Right ventricle myocardium inferior (tissue), 1 donor: ENCODE measurements at places on chromosomes 16 and 17.

GRCh38 chr16:70592106-70592571 lies 54.2 kb upstream of the IL34 start:
- DNase-seq: no peak

- no peak for DNase-seq
These were observed 23.3 kb downstream of the NOS2 start for GRCh38 chr17:27776882-27777624.

GRCh38 chr17:66317629-66318028 lies 15.2 kb downstream of the PRKCA start:
- DNase-seq: no peak

- DNase-seq: no peak
These were observed 314.2 kb upstream of the CCL2 start for GRCh38 chr17:33940769-33941370.

DNA sequence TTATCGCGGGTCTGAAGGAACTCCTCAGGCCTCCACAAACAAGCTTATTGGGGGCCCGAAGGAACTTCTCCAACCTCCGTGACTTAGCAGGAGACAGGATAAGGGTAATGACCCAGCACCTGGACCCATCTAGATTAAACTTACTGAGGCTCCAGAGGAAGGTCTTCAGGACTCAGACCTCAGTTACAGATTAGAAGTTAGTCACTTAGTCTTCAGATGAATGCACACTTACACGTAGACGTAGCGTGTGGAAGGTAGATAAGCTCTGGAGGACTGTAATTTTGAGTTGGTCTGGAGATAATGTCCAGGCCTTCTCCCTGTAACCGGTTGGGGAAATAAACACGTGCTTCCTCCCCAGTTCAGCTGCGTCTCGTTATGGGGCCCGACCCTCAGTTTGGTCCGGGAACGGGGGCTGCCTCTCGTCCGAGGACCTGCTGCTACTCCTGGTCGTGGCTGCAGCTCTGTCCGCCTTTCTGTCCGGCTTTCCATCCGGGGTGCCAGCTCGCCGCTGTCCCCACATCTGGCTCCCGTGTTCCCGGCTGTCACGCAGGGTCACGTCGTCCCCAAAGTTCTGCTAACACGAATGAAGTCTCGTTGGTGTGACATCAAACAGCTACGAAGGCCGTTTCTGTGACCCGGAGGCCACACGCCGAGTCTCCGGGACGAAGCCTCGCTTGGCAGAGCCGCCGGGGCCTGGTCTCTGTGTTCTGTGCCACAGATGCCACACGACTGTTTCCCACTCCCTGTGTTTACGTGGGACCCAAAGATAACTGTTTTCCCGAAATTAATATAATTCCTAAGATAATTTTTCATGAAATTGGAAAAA lies 11.8 kb upstream of the SECTM1 start:
- no peak for DNase-seq

GRCh38 chr16:81456523-81457325 lies 12.1 kb downstream of the CMIP start:
- DNase-seq: no peak
